ENCODE measurements at places on chromosomes 6 and 20.
A peak's percentile ranks its signal among the peaks of the same experiment; 100 is the strongest.

GRCh38 chr6:46138281-46138680 is 8.5 kb downstream of the ENPP4 start:
- DNase-seq, result no peak
- no peaks in the 10 kb centered on the region for H3K4me1 ChIP-seq
- no peak overlapping the region for H3K4me3 ChIP-seq
- no peak overlapping the region for H3K27ac ChIP-seq

DNA sequence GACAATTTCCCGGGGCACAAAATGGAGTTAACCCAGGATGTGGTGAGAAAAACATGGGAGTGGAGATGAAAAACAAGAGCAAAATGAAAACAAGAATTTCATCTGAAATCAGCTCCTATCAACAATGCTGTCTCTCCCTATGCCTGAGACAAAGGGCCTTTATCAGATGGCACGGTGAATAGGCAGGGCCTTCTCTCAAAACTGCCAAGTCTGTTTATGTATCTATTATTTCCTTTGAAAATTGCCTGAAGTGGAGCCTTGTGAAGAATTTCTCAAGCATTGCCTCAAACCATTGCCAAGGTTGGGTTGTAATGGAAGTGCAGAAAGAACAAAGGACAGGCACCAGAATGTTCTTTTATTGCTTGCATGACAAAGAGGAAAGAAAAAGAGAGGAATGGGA is 74.7 kb downstream of the BTBD3 start:
- DNase-seq, result no peak
- no peaks in the 10 kb centered on the region for H3K27me3 ChIP-seq
- H3K4me1 ChIP-seq, result peaks cover 37% of the 10 kb centered on the region
- no peaks in the 10 kb centered on the region for H3K36me3 ChIP-seq
- no peak overlapping the region for H3K4me3 ChIP-seq

GRCh38 chr20:62339647-62340062 is 27.5 kb downstream of the LAMA5 start:
- peak overlapping the region; percentile 61 for H3K4me3 ChIP-seq
- peak overlapping the region; percentile 100 for H3K27ac ChIP-seq

DNA sequence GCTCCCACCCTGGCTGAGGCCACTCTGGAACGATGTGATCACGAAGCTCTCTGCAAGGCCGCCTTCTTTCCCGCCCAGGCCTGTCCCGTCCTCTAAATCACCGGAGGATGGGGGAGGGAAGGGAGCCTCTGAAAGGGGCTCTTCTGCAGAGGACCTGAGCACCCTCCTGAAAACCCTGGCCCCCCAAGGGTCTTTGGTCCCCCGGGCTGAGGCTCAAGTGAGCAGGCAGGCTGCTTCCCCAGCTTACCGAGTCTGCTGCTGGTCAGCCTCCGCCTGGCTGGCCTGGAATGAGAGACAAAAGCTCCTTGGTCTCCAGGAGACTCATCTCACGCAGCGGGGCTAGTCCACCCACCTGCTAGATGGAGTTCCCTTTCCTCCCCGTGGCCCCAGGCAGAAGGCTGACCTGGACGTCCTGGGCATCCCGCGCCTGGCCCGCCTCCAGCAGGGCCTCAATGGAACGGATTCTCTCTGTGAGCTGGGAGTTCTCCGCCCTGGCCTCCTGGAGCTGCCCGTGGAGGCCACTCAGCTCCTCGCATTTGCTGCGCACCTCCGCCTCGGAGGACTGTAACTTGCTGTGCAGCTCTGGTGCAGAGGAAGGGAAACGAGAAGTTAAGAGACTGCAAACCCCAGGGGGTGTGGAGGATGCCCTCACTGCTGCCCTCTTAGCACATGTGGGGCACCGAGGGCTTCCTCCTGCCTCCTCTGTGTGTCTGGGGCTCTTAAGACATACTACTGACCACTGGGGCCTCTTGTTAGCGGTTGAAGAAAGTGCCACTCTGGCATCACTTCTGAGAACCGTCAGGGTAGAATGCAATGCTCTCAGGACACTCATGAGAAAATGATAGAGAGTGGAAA is 54.7 kb downstream of the RRBP1 start:
- H3K27me3 ChIP-seq, result no peaks in the 10 kb centered on the region
- H3K27ac ChIP-seq, result no peak overlapping the region
- no peak overlapping the region for H3K4me3 ChIP-seq

DNA sequence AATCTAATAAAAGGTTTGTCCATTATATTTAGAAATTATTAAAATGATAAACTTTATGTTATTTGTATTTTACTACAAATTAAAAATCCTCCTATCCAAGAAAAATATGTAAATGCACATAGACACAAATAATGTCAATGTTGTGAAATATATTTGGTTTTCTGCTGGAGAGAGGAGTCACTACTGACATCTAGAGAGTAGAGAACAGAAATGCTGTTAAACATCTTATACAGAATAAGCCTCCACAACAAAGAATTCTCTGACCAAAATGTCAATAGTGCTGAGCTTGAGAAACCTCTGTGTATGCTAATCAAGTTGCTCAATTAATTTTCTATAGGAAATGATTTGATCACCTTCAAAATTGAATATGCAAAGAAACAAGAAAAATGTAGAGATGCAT is 12.4 kb downstream of the HTR1B start:
- no peaks in the 10 kb centered on the region for H3K36me3 ChIP-seq
- no peaks in the 10 kb centered on the region for H3K27me3 ChIP-seq
- H3K4me1 ChIP-seq, result no peaks in the 10 kb centered on the region
- DNase-seq, result no peak
- H3K4me3 ChIP-seq, result no peak overlapping the region

- no peaks in the 10 kb centered on the region for H3K27me3 ChIP-seq
- peak; percentile 84 for DNase-seq
- H3K4me3 ChIP-seq, result peak overlapping the region; percentile 46
- no peaks in the 10 kb centered on the region for H3K36me3 ChIP-seq
- H3K27ac ChIP-seq, result peak overlapping the region; percentile 76
Measured at GRCh38 chr6:100796049-100796823, 84.9 kb downstream of the ASCC3 start.

- H3K4me1 ChIP-seq, result no peaks in the 10 kb centered on the region
- H3K4me3 ChIP-seq, result no peak overlapping the region
- H3K36me3 ChIP-seq, result no peaks in the 10 kb centered on the region
- H3K27me3 ChIP-seq, result no peaks in the 10 kb centered on the region
- no peak overlapping the region for H3K27ac ChIP-seq
- DNase-seq, result no peak
Measured at GRCh38 chr6:16576451-16577368, 184.6 kb downstream of the ATXN1 start.

GRCh38 chr6:111428811-111429210 is 54.2 kb downstream of the REV3L start:
- H3K27ac ChIP-seq, result no peak overlapping the region
- peaks cover 26% of the 10 kb centered on the region for H3K4me1 ChIP-seq
- H3K27me3 ChIP-seq, result no peaks in the 10 kb centered on the region

DNA sequence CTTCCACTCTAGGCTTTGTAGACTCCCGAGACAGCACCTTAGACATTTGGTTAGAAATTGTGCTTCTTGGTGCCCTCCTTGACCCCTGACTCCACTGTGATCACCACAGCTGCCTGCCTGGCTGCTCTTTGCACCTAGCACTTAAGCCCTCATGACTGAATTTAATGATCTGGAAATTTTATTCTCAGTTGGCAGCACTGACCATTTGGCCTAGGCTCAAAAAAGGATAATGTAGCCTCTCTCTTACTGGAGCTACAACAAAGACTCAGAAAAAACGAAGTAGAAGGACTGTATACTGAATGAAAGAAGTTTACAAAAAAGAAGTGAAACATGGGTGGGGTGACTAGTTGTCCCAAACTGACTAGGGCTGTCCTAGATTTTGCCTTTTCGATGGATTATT is 11.3 kb upstream of the ABRACL start:
- H3K36me3 ChIP-seq, result no peaks in the 10 kb centered on the region
- H3K27ac ChIP-seq, result no peak overlapping the region
- H3K4me1 ChIP-seq, result no peaks in the 10 kb centered on the region
- no peak for DNase-seq
- H3K27me3 ChIP-seq, result no peaks in the 10 kb centered on the region

DNA sequence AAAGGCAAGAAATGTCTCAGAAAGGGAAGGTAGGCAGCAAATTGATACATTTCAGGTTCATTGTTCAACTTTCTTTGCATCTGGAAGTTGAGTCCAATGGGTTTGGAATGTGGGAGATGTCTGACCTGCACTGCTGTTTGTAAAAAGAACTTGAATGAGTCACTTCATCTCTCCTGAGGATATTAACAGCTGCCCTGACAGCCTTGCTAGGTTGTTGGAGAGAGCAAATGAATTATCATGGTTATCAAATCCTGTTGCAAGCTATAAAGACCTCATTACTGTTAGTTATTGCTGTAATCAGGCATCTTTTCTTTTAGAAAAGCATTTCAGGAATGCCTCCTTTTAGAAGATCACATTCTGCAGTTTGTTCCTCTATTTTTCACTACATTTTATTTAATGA is 23.0 kb upstream of the FLRT3 start:
- no peak overlapping the region for H3K4me3 ChIP-seq
- no peak for DNase-seq
- no peaks in the 10 kb centered on the region for H3K36me3 ChIP-seq
- no peak overlapping the region for H3K27ac ChIP-seq

GRCh38 chr6:11328613-11329247 is 96.3 kb upstream of the NEDD9 start:
- no peaks in the 10 kb centered on the region for H3K36me3 ChIP-seq
- no peak overlapping the region for H3K27ac ChIP-seq
- H3K4me1 ChIP-seq, result 0 out of 2 replicates have a peak, but pooled peaks cover 6% of the 10 kb centered on the region
- no peak for DNase-seq
- H3K27me3 ChIP-seq, result no peaks in the 10 kb centered on the region

DNA sequence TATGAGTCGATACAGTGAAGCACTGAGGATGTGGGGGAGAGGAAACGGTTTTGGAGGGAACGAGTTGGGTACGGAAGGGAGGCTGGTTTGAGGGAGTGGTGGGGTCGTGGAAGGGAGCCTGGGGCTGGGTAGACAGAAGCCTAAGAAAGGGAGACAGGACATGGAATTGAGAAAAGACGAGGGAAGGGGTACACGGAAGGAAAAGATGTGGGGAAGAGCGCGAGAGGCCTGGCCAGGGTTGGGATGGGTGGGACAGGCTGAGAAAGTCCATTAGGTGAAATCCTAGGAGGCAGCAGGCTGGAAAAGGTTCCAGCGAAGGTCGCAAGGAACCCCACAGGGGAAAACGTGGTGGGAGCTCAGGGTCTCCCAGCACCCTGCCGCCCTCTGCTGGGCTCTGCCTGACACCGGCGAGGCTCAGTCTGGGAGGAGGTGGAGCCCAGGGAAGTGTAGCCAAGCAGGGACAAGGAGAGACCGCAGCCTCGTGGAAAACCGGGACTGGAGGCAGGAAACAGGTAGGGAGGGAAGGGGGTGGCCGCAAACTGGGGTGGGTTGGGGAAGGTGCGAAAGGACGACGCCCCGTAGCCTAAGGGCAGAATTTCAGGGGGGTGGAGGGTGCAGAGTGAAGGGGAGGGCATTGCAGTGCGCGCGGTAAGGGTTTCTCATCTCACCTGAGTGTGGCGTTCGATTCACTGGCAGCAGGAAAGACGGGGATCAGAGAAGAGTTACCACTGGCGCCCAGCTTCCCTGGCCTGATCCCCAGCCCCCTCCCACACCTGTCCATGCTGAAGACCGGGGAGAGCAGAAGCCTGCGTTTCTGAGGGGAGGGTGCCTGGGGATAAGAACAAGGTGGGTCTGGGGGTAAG is 4.3 kb downstream of the GABBR1 start:
- peak overlapping the region; percentile 83 for H3K4me3 ChIP-seq
- DNase-seq, result peak; percentile 53
- H3K27me3 ChIP-seq, result no peaks in the 10 kb centered on the region
- no peaks in the 10 kb centered on the region for H3K36me3 ChIP-seq
- H3K27ac ChIP-seq, result no peak overlapping the region

DNA sequence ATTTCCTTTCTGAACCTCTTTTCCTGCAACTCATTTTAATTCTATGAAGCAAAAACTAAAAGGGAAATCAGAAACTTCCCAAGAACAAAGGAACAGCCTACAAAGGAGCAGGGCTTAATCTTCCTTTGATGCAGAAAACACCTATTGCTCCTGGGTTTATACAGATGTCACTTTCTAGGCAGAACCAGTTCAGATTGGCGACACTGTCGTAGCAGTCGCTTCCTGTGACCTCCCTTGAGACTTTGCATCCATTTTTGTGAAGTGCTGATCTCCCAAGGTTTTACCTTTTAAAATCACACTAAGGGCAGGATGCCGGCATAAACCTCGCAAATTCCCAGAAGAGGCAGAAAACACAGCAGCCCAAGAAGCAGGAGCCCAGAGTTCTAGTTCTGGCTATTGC is 40.1 kb downstream of the JAG1 start:
- DNase-seq, result no peak
- H3K36me3 ChIP-seq, result no peaks in the 10 kb centered on the region
- no peaks in the 10 kb centered on the region for H3K27me3 ChIP-seq

DNA sequence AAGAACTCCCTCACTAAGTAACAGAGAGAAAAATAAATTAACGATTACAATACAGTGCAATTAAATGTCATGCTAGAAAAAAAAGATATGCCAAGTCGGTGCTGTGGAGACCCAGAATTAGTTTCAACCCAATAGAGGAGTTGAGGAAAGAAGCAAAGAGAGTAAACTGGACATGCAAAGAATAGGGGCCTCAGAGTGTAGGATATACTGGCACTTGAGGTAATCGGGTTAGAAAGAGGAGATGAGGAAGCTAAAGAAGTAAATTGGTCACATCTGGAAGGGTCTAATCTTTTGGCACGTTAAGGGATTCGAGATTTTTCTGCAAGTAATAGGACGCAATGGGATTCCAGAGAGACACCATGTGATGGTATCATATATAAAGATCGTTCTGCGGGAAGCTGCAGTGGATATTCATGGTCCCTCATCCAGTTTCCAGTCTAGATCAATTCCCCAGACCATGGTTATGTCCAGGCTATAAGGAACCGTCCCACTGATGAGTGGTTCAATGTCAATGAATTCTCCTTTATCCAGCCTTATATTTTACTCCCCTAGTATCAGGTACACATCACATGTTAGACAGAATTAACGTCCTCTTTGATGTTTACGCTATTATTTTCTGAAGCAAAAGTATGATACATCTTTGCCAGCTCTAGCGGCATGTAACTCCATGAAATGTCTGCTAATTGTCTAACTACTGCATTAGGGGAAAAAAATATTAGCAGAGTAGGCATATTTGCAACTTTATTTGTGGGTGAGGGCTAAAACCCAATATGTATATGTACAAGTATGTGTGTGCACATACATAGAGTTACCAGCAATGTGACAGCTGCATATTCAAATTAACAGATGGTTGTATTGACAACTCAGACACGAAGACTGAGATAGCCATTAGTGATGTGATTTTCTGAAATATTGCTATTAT is 1.1 kb upstream of the TBC1D32 start:
- peak overlapping the region; percentile 83 for H3K27ac ChIP-seq
- H3K4me3 ChIP-seq, result peak overlapping the region; percentile 96
- H3K27me3 ChIP-seq, result no peaks in the 10 kb centered on the region
- H3K36me3 ChIP-seq, result no peaks in the 10 kb centered on the region

GRCh38 chr6:145189836-145190235 is 545.5 kb downstream of the EPM2A start:
- H3K4me3 ChIP-seq, result no peak overlapping the region
- no peak for DNase-seq
- H3K36me3 ChIP-seq, result no peaks in the 10 kb centered on the region
- H3K27ac ChIP-seq, result no peak overlapping the region
- no peaks in the 10 kb centered on the region for H3K27me3 ChIP-seq
- no peaks in the 10 kb centered on the region for H3K4me1 ChIP-seq
